Fibroblast of pulmonary artery (primary cell): ENCODE measurements at places on chromosomes 11 and 22.
A peak's percentile ranks its signal among the peaks of the same experiment; 100 is the strongest.

- no peak for DNase-seq
Measured at GRCh38 chr11:90176069-90176468, 41.6 kb downstream of the NAALAD2 start.

DNA sequence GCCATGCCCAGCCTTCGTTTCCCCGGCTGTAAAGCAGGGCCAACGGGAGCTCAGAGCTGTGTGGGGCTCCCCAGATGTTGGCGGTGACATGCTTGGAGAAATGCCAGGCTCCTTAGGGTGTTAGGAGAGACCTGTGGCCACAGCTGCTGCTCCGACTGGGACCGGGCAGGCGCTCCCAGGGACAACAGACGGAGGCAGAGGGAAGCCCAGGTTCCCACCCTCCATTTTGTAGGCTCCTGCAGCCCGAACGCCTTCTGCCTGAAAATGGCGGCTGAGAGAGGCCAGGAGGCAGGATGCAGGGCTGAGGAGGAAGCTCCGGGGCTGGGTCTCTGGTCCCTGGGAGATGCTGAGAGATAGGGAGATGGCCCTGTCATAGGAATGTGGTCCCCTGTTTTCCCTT lies 10.0 kb downstream of the CD6 start:
- DNase-seq, result no peak

- DNase-seq, result no peak
Measured at GRCh38 chr11:104731890-104732289, 166.4 kb downstream of the CASP12 start.

- DNase-seq, result no peak
Measured at GRCh38 chr11:59708537-59708936, 5.1 kb downstream of the OR10V1 start.

DNA sequence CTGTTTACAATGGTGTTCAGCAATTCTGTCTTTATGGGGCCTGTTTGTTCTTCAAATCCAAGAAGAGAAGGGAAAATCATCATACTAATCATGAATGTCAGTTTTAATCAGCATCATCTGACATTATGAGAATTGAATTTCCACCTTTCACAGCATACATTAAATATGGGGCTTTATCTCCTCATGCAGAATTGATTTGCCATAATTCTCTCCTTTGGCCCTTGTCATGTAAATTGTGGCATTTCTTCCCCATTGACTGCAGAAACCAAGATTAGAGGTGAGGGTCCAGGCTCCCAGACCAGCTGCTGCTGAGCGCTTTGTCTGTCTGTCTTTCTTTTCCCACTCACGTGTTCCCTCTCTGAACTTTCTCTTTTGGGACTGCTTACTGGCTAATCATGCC lies 232.1 kb upstream of the NAV2 start:
- no peak for DNase-seq

- DNase-seq, result no peak
Measured at GRCh38 chr11:26558190-26558589, 13.9 kb downstream of the MUC15 start.

- no peak for DNase-seq
Measured at GRCh38 chr22:50446708-50447575, 27.9 kb downstream of the SBF1 start.

DNA sequence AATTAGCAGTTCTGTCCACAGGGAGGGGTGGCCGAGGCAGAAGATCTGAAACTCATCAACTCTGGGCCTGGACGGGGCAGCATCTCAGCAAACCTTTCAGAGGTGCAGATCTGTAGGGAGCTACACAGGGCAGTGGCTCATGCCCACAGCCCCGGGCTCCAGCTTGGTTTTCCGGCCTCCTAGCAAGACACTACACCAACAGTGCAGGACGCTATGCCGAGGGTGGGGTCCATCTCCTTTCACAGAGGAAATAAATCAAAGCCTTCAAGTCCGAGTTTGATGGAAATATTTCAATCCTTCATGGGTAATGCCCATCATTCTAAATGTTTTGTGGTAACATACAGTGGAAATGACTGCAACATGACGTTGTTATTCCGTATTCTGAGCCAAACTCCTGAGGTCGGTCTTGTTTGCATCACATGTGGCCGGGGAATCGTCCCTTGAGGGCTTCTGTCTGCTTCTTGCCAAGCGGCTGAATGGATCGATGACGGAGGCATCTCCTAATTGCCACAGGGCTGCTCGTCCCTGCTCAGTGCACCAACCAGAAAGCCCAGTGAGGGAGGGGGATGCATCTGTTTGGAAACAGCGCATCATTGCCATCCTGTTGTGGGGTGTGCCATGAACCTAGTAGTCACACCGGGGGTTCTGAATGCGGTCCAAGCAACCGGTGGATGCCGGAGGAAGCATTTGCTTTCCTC lies 30.0 kb downstream of the LINC01488 start:
- peak; percentile 50 for DNase-seq

DNA sequence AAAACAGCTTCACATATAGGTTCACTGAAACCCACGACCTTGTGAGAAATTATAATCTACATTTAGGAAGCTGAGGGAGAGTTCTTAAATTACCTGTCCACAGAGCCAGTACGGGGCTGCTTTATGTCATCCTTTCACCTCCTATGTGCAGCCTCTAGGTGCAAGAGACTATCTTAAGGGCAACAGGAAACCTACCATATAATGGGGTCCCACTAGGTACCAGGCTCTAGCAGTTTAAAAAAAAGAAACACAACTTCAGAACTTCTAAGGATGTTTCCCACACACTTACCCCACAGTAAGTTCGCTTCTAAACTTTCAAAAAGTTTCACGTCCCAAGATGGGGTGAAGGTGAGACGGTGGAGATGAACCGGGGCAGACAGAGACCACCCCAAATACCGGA lies 573 bp downstream of the STK33 start:
- DNase-seq, result no peak

GRCh38 chr11:95363164-95363563 lies 132.2 kb upstream of the SESN3 start:
- no peak for DNase-seq

DNA sequence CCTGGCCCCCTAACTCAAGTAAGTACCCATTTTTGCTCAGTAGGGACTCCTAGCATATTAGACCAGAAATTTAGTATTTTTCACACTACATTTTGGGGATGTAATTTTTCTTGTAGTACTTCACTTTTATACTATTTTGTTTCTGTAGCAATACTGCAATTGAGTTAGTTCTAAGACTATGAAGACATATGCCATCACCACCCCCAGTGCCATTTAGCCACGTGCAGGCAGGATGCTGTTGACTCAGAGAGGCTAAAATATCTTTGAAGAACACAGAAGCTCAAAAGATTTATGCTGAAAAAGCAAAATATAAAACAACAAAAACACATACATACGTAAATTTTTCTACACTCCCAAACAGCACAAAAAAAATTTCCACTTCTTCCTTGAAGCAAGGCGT lies 29.1 kb upstream of the DLAT start:
- no peak for DNase-seq

GRCh38 chr11:120546312-120547205 lies 35.0 kb downstream of the GRIK4 start:
- peak; percentile 91 for DNase-seq

GRCh38 chr11:103395612-103396011 lies 286.4 kb downstream of the DYNC2H1 start:
- peak; percentile 57 for DNase-seq

DNA sequence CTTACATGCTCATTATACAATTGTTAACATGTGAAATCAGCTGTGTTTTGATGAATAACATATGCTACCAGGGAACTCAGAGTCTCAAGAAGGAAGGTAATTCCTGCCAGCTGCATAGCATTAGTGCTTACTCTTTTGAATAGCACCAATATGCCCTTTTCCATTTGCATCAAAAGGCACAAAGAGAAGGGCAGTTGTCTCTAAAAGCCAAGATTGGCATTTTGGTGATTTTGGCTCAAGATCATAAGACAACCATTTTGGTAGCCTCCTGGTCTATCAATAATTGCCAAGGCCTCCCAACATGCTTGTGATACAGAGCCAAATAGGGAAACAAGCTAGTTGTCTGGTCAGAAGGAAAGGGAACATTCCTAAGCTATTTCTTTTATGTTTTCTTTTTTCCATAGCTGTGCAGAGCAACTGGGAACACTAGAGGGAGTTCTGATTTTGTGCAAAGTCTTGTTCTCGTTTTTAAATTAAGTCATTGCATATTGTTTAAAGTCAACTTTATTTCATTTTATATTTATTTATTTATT lies 416.7 kb upstream of the CHORDC1 start:
- peak; percentile 9 for DNase-seq

- peak; percentile 11 for DNase-seq
Measured at GRCh38 chr11:60700689-60701468, 1.5 kb downstream of the MS4A8 start.

GRCh38 chr11:112200252-112200651 lies 24.9 kb downstream of the BCO2 start:
- DNase-seq, result no peak

DNA sequence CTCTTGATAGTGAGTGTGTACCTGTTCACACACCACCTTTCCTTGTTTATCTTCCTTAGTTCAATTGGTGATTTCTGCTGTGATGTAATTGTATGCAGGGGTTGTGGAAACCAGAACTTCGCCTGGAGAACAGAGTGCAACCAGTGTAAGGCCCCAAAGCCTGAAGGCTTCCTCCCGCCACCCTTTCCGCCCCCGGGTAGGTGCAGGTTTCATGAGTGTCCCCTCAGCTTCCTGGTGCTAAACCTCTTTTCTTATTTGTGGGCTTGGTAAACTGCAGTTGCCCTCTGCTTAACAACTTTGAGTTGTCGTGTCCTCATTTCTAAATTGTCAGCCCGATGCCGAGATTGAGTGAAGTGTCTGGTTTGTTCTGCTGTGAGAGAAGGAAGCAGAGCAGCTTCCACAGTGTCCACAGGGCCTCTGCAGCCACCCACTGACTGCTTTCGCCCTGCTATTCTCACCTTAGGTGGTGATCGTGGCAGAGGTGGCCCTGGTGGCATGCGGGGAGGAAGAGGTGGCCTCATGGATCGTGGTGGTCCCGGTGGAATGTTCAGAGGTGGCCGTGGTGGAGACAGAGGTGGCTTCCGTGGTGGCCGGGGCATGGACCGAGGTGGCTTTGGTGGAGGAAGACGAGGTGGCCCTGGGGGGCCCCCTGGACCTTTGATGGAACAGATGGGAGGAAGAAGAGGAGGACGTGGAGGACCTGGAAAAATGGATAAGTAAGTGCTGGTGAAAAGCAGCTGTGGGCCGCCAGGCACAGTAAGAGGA lies 7.1 kb upstream of the GAS2L1 start:
- DNase-seq, result no peak

DNA sequence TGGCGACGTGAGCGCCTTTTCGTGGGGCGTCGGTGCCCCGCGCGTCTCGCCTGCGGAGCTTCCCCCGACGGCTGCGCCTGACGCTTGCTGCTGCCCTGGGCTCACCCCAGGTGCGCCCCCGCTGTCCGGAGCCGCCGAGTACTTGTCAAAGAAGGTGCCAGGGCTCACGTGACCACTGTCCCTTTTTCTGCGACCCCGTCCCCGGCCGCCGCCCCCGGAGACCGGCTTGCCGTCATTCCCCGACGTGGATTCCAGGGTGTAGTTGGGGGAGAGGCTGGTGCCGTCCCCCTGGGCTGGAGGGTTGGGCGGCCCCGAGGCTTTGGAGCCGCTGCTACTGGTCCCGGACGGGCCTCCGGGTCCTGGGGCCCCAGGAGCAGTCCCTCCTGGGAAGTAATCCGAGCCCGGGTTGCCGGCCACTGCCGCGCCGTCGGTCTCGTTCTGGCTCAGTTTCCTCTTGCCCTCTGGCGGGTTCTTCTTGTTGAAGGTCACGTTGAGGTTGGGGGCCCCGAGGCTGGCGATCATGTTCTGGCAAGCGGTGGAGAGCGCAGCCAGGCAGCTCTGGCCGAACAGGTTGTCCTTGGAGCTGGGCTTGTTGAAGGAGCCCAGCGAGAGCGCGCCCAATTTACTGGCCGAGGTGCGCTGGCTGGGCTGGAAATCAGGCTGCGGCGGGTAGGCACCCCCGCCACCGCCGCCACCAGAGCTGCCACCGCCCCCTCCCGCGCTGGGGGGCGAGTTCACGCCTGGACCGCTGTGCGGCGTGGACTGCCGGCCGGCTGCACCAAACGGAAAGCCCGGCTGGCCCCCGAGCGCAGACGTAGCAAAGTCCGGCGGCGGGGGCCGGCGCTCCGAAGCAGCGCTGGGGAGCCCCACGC lies 3.8 kb downstream of the MN1 start:
- DNase-seq, result no peak

GRCh38 chr11:100671471-100671870 lies 15.6 kb upstream of the ARHGAP42 start:
- no peak for DNase-seq

DNA sequence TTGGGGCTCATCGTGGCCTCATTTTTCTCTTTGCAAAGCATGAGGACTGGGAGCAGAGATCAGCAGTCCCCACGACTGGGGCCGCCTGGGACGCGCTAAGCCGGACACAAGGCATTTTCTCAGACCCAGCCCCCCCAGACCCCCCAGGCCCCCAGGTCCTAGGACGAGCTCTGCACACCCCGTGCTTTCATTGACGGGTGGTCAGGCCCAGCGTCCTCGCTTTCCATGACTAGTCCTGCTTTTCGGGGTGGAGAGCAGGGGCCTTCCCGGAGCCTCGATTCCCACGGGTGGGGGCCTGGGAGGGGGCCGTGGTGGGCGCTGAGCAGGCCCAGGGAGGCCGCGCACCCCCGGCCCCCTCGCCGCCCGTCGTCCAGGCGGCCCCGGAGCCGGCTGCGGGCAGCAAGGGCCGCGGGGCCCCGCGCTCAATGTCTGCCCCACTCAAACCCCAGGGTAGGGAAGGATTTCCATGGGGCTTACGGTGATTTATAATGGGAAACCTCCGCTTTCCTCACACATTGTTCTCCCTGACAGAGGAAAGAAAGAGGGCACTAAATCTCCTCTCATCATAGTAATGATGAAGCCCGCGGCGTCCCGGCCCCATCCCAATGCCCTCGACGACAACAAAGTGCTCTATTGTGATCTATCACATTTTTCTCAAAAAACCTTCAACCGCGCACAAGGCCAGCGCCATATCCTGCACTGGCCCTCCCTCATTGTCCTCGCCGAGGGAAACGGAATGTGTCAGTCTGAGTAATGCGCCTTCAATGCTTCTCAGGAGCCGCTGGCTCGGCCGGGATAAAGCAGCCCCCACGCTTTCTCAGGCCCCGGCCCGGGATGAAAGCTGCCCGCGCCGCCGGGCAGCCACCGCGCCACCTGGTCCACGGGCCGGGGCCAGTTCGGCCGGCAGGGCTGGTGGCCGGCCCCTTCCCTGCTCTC lies 10.4 kb upstream of the LINC01488 start:
- peak; percentile 70 for DNase-seq

GRCh38 chr11:125055107-125055715 lies 7.9 kb upstream of the SLC37A2 start:
- DNase-seq, result no peak

DNA sequence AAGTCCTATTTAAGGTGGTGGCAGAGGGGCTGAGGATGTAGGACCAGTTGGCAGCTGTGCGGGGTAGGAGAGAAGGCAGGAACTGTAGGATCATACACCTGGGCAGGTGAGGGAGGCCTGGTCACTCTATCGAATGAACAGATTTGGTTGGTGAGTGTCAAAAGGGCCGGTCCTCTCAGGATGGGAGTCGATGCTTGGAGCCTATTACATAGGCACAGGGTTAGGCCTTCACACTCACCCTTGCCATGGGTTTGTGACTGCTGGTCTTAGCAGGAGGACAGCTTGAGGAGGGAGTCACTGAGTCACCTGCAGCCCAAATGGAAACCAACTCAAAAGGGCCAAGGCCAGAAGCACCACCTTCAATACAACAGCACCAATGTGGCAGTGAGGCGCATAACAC lies 80.2 kb upstream of the NARS2 start:
- no peak for DNase-seq

GRCh38 chr11:119506436-119506835 lies 83.5 kb upstream of the THY1 start:
- peak; percentile 7 for DNase-seq
